ENCODE measurements at places on chromosomes 16 and 17. TPM values are rescaled to one million over a fixed set of nuclear protein-coding genes. Genes with fewer than 3 reads are reported as not detected.

DNA sequence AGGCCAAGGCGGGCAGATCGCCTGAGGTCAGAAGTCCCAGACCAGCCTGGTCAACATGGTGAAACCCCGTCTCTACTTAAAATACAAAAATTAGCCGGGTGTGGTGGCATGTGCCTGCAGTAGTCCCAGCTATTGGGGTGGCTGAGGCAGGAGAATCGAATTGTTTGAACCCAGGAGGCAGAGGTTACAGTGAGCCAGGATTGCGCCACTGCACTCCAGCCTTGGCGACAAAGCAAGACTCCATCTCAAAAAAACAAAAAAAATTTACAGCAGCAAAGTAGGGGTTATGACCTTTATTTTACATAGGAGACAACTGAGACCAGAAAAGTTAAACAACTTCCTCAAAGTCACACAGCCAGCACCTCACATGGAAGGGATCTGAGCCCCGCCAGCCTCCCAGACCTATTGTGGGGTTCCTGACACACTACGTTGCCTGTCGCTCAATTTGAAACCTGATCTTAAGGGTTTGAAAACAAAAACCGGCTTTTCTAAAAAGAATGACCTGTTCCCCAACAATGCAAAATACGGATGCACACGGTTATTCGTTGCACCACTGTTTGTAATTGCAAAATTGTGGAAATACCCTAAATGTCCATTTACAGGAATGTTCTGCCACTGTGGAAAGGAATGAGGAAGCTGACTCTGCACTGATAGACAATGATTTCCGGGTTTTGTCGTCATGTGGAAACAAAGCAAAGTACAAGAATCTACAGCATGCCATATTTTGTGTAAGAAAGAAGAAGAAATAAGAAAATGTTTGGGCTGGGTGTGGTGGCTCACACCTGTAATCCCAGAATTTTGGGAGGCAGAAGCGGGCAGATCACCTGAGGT lies 77.2 kb downstream of the CNGB1 start:
- peak; percentile 34 for DNase-seq
- H3K4me3 ChIP-seq: no peak overlapping the region
- peaks cover 3% of the 10 kb centered on the region for H3K4me1 ChIP-seq
- H3K36me3 ChIP-seq: no peaks in the 10 kb centered on the region

GRCh38 chr17:49508061-49508865 lies 13.2 kb downstream of the NGFR start:
- H3K27ac ChIP-seq: no peak overlapping the region
- H3K27me3 ChIP-seq: no peaks in the 10 kb centered on the region
- DNase-seq: peak; percentile 66
- no peak overlapping the region for H3K4me3 ChIP-seq

- H3K36me3 ChIP-seq: peaks cover 1% of the 10 kb centered on the region
- peaks cover 17% of the 10 kb centered on the region for H3K4me1 ChIP-seq
- no peak overlapping the region for H3K4me3 ChIP-seq
- H3K27me3 ChIP-seq: no peaks in the 10 kb centered on the region
- no peak overlapping the region for H3K27ac ChIP-seq
Measured at GRCh38 chr16:87469169-87469568, 23.7 kb downstream of the ZCCHC14 start.

GRCh38 chr16:53744449-53744848 lies 40.5 kb downstream of the FTO start:
- no peak overlapping the region for H3K4me3 ChIP-seq
- H3K4me1 ChIP-seq: peaks cover 5% of the 10 kb centered on the region
- DNase-seq: no peak
- no peaks in the 10 kb centered on the region for H3K36me3 ChIP-seq
- H3K27ac ChIP-seq: no peak overlapping the region

DNA sequence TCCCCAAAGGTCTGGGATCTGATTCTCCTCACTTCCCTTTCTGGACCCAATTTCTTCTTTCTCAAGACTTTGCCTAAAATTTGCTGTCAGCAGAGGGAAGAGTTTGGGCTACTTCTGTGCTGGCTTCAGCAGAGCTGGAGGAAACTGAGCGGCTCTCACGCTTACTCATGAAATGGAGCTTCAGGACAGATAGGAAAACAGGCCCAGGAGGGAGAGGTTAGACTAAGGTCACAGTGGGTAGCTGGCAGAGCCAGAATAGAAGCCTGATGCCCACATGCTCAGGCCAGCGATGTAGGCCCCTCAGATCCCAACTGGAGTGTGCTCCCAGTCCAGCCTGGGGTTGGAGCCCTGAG lies 593 bp downstream of the SLC38A7 start:
- H3K27me3 ChIP-seq: no peaks in the 10 kb centered on the region
- peak overlapping the region; percentile 80 for H3K4me3 ChIP-seq
- H3K4me1 ChIP-seq: no peaks in the 10 kb centered on the region
- no peaks in the 10 kb centered on the region for H3K36me3 ChIP-seq

DNA sequence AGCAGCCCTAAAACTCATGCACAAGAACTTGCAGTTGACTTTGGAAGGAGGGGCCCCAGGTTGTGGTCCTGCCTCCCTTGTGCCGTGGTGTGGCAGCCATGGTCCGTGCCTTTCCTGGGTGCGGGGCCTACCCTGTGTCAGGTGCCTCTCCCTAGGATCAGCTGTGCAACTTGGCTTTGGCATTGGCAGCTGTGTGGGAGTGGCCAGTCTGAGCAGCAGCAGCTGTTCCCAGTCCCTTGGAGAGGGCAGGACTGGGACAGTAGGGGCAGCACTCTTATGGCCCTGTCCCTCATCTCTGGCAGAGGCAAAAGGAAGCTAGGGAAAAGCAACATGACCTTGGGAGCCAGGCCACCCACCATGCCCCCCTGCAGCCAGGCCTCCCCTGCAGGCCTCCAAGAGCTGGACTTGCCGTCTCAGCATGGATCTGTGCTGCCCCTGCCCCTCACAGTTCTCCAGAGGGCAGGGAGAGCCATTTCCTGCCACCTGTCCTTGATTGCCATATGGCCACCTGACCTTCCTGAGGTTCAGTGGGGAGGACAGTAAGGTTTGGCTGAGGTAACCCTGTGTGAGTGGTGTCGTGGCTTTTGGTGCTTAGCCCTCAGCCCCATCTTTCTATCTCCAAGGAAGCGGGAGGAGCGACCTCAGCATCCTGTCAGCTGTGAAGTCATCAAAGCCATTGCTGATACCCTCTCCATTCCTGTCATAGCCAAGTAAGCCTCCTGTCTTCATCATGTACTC lies 15.5 kb upstream of the NFATC3 start:
- H3K27me3 ChIP-seq: no peaks in the 10 kb centered on the region
- no peak overlapping the region for H3K27ac ChIP-seq
- H3K4me3 ChIP-seq: no peak overlapping the region
- DNase-seq: no peak
- peaks cover 4% of the 10 kb centered on the region for H3K4me1 ChIP-seq

- peak overlapping the region; percentile 35 for H3K27ac ChIP-seq
- H3K4me1 ChIP-seq: peaks cover 14% of the 10 kb centered on the region
- H3K27me3 ChIP-seq: peaks cover 16% of the 10 kb centered on the region
- peak; percentile 85 for DNase-seq
- no peaks in the 10 kb centered on the region for H3K36me3 ChIP-seq
- H3K4me3 ChIP-seq: no peak overlapping the region
Measured at GRCh38 chr17:81967533-81968395, 6.8 kb upstream of the NOTUM start.

- H3K36me3 ChIP-seq: no peaks in the 10 kb centered on the region
- H3K4me3 ChIP-seq: no peak overlapping the region
- no peaks in the 10 kb centered on the region for H3K27me3 ChIP-seq
- no peaks in the 10 kb centered on the region for H3K4me1 ChIP-seq
Measured at GRCh38 chr16:23865853-23866252, 30.1 kb downstream of the PRKCB start.

- H3K4me3 ChIP-seq: no peak overlapping the region
- peaks cover 48% of the 10 kb centered on the region for H3K36me3 ChIP-seq
- no peak overlapping the region for H3K27ac ChIP-seq
- H3K4me1 ChIP-seq: no peaks in the 10 kb centered on the region
- no peaks in the 10 kb centered on the region for H3K27me3 ChIP-seq
Measured at GRCh38 chr17:2436316-2436905, 35.6 kb upstream of the MNT start.

- H3K4me3 ChIP-seq: no peak overlapping the region
- no peaks in the 10 kb centered on the region for H3K27me3 ChIP-seq
- peaks cover 27% of the 10 kb centered on the region for H3K36me3 ChIP-seq
- H3K27ac ChIP-seq: no peak overlapping the region
Measured at GRCh38 chr17:323181-323580, 29.4 kb downstream of the RPH3AL start.

GRCh38 chr16:80691111-80691741 lies 113.2 kb downstream of the CDYL2 start:
- no peak overlapping the region for H3K4me3 ChIP-seq
- H3K27me3 ChIP-seq: no peaks in the 10 kb centered on the region
- DNase-seq: no peak
- no peaks in the 10 kb centered on the region for H3K36me3 ChIP-seq

DNA sequence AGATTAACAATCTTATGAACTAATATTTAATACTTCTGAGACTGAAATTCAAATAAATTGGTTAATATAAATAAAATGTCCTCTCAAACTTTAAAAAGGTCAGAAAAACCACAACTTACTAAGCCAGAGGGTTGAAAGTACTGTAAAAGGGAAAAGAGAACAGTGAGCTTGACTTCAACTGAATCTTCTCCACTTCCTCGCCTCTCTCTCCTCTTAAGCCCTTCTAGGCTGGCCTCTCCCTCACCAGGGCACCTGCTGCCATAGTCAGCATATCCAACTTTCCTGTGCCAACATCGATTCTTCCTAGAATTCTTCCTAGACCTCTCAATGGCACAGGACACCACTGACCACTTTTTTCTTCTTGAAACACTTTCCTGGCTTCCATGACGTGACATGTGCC lies 19.4 kb downstream of the GNA13 start:
- peak overlapping the region; percentile 38 for H3K27ac ChIP-seq
- H3K4me1 ChIP-seq: peaks cover 21% of the 10 kb centered on the region
- no peaks in the 10 kb centered on the region for H3K27me3 ChIP-seq
- no peak for DNase-seq
- peaks cover 3% of the 10 kb centered on the region for H3K36me3 ChIP-seq
- H3K4me3 ChIP-seq: no peak overlapping the region

DNA sequence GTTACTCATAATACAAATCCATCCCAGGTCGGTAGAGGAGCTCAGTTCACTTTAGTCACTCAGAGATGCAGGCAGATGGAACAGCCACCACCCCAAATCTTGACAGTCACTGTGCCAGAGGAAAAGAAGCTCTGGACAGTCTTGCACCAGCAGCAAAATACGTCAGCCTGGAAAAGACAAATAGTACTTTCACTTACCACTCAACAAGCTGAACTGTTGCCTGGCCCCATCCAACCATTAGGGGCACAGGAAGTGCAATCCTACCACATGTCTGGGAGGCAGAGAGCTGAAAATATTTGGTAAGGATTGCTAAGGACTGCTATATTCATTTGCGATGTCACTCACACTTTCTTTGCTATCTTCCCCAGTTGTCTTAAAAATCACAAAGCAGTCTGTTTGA lies 239.1 kb upstream of the TOX3 start:
- H3K4me1 ChIP-seq: peaks cover 3% of the 10 kb centered on the region
- H3K27me3 ChIP-seq: no peaks in the 10 kb centered on the region
- no peaks in the 10 kb centered on the region for H3K36me3 ChIP-seq
- peak; percentile 22 for DNase-seq
- no peak overlapping the region for H3K4me3 ChIP-seq

The TBX2 gene
- 106 TPM for total RNA-seq

The PERCC1 gene
- 0.57 TPM for total RNA-seq

The CACNG5 gene
- total RNA-seq: not detected

The ENPP7 gene
- not detected for total RNA-seq

The CD300LB gene
- 1.2 TPM for total RNA-seq
